ENCODE measurements at places on chromosomes 16 and 17.
A peak's percentile ranks its signal among the peaks of the same experiment; 100 is the strongest.

DNA sequence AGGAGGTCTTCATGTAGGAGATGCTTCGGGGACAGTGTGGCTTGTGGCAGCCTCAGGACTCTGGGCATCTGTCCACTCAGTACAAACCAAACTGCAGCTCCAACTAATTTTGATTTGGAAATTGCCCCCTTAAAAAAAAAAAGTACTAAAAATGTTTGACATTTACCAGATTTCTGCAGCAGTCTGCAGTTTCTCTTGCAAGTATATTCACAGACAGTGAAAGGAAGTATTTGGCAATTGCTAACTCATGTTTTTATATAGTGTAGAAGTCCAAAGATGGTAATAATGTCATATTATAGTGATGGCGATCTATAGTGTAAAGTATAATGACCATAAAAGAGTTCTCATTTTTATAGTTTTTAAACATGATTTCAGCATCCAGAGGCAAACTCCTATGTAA, 218.6 kb downstream of the PRKCA start:
- no peak for DNase-seq

DNA sequence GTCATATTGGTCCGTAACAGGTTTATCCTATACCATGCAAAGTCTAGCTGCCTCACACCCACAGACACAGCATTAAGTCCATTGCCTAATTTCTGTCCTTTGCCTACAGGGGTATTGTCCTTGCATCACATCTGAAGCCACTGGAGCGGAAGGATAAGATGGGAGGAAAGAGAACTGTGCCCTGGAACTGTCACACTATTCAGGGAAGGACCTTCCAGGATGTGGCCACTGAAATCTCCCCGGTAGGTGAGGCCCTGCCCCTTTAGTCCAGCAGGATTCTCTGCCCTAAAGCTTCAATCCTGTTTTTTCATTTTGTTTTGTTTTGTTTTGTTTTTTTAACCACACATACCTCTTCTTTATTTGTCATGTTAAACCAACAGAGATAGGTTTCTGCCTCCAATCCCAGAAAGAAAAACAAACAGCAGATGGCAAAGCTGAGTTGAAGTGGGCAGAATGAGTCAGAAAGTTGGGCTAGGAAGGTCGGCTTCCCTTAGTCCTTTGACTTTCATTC, 2.2 kb upstream of the EFTUD2 start:
- peak; percentile 95 for DNase-seq

DNA sequence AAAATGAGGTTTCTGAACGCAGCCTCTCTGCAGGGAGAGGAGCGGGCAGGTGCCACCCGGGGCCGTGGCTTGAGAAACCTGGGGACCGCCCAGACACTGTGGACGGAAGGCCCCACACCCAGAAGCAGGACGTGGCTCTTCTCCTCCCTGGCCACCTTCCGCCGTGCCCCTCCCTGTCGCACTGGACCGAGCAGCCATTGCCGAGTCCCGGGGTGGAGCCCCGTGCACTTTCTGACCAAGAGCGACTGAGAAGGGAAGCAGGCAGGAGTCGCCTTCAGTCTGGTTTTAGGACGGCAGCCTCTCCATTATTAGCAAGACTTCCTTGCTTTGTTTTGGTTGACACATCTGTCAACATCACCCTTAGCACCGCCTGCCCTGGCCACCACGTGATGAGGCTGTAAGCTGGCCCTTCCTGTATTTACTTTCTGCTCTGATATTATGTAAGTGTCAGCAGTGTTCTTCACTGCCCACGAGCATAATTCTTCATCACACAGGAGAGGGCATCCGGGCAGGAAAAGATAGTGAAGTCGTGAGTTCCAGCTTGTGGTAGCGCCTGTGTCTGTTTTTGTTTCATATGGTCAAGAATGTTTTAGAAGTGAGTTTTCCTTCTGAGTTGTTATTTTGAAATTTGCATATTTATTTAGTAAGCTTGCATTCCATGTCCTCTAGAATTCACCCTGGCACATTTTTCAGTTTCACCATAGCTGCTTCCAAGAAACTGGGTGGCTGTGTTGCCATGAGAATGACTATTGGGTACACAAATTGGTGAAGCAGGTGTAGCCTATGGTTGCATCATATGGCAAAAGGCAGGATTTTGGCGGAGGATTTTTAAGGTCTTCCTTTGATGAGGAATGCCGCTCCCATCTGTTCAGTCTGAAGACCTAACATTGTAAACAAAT, 1.0 kb downstream of the HERPUD1 start:
- peak; percentile 83 for DNase-seq

DNA sequence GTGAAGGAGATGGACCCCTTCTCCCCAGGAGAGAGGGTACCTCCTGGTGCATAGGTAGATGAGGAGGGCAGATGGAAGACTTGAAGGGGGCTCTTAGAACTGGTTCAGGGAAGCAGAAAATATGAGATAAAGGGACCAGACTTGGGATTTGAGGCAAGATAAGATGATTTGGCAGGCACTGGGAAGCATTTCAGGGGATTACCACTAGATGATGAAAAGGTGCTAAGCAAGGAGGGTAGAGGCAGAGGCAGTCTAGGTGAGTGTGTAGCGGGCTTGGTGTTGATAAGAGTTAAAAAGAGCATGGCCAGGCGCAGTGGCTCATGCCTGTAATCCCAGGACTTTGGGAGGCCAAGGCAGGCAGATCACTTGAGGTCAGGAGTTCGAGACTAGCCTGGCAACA, 14.4 kb downstream of the SLC9A5 start:
- no peak for DNase-seq

GRCh38 chr16:60091529-60091928, 1357.4 kb upstream of the GOT2 start:
- DNase-seq: no peak

- DNase-seq: no peak
These were observed 109.3 kb downstream of the IRX3 start for GRCh38 chr16:54177052-54177861.

- no peak for DNase-seq
These were observed 12.7 kb downstream of the CDK5RAP3 start for GRCh38 chr17:47983492-47984223.

DNA sequence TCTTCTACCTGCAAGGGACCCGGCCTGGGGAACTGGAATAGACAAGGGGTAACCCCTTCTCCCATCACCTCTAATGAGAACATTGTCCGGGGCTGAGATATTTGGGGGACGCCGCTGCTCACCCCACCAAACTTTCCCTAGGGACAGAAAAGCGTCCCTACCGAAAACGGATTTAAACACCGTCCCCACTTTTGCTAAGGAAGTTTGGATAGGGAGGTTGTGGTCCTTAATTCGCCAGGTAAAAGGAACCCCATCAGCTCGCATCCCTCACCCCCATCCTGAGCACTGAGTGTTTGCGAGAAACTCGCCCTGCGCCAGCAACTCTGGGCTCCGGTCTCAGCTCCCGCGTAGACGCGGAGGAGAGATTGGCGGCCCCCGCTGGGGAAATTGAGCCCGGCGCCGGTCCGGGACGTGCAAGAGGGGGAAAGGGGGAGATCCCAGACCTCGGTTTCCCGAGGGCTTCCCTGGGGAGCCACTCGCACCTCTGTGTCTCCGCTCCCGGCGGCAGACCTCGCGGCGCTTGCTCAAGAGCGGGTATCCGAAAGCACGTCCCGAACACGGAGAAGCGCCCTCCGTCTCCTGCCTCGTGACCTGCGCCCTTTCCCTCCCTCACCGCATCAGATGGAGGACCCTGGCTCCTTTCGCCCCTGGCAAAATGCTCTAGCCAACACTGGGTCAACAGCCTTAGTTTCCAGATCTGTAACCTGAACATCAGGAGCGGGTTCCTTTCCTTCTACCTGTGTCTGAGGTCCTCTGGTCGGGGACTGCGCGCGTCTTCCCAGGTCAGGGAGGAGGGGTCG, 3.1 kb upstream of the SOX9 start:
- DNase-seq: no peak

DNA sequence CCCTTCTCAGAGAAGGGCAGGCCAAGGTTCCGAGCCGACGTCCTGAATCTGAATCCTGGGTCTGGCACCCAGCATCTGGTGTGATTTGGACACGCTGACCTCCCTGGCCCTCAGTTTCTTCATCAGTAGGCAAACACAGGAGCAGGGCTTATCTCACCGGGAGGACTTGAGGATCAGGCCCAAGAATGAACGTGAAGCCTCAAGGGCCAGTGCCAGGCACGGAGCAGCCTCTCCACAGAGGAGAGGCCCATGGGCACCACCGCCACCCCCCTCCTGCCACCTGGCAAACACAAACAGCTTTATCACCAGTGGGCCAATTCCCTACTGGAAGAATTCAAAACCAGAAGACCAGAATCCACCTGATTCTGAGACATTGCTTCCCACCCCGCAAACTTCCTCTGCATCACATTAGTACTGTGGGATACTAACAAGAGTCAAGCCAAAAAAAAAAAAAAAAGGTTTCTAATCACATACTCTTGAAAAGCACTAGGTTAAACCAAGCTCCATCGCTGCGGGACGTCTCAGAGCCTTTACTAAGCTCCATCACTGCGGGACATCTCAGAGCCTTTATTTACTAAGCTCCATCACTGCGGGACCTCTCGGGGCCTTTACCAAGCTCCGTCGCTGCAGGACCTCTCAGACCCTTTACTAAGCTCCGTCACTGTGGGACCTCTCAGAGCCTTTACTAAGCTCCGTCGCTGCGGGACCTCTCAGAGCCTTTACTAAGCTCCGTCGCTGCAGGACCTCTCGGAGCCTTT, 68.0 kb upstream of the DOC2B start:
- DNase-seq: no peak

- DNase-seq: no peak
These were observed 25.9 kb downstream of the CLUH start for GRCh38 chr17:2685696-2686095.

DNA sequence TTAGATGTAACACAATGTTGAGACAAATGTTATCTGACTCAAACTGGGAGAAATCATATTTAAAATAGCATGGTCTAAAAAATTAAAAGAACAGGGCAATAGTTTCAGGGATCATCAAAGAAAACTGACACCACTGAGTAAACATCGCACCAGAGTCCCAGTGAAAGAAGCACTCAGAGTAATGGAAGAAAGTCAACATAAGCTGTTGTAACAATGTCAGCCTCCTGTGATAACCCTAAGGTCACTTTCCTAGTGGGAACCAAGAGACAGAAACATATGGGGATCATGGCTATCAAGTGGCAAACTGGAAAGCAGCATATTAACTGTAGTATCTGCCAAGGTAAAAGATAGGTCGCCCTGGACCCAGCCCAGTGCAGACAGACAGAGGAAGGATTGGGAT, 160.8 kb downstream of the CA10 start:
- DNase-seq: no peak

DNA sequence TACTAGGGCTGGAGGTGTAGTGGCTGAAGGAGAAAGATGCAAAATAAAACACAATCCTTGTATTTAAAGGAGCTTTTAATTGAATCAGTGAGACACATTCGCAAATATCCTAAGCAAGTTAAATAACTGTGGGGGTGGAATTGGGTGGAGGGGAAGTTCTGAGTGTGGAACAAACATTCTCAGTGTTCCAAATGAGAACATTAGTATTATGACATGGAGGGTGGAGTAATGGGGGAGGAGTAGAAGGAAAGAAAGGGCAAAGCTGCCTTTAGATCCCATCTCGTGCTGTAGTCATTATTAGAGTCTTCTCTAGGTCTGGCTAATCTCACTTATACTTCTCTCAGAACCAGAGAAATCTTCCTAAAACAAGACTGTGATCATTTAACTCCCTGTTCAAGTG, 169.7 kb downstream of the ANKFN1 start:
- no peak for DNase-seq

GRCh38 chr17:80546267-80546666, 1.6 kb downstream of the RPTOR start:
- no peak for DNase-seq

DNA sequence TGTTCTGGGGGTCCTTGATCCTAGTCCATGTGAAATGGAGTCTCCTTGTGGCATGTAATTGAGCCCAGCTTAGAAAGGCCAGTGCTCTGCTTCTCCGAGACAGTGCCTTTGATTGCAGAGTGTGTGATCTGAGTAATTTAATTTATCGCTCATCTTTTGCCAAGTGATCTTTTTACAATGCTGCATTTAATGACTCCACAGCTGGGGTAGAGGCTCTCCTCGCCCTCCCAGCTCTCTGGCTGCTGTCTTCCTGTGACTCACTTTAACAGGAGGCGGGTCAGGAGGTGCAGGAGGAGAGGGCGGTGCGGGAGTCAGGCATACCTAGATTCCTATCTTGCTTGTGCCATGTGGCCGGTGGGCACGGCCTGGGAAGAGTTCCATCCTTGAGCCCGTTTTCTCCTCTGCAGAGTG, 113.4 kb upstream of the FOXF1 start:
- peak; percentile 96 for DNase-seq

- DNase-seq: no peak
These were observed 13.6 kb downstream of the TMEM98 start for GRCh38 chr17:32941419-32942032.

DNA sequence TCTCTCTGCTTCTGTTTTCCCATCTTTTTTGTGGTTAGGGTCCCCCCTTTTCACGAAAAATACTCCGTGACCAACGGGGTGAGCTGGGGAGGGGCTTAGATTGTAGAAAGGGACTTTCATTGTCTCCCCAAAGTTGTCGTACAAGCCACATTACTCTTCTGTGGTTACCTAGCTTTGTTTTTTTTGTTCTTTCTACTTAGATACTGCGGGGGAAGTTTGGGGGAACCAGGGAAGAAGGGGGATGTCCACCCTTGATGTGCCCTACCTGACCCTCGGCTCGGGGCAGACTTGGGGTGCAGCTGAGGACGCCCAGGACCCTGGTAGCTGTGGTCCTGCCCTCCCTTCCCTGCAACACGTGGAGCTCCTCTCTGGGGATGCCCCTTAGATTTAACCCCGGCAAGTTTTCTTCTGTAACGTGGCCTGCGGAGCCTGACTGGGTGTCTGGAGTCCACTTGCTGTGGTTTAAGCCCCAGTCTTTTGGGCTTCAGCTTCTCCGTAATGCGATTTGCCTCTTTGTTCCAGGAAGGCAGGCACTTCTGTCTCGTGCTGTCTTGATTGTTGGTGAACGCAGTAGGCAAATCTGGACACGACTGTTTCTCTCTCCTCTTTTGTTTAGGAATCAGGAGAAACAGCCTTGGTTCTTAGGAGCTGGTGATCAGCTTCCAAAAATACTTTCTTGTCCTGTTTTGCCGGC, 892 bp downstream of the ABCC1 start:
- DNase-seq: no peak

- DNase-seq: no peak
These were observed 172.5 kb downstream of the GRIN2A start for GRCh38 chr16:10009684-10010083.

- no peak for DNase-seq
These were observed 121.0 kb upstream of the TOB1 start for GRCh38 chr17:50986989-50987660.

DNA sequence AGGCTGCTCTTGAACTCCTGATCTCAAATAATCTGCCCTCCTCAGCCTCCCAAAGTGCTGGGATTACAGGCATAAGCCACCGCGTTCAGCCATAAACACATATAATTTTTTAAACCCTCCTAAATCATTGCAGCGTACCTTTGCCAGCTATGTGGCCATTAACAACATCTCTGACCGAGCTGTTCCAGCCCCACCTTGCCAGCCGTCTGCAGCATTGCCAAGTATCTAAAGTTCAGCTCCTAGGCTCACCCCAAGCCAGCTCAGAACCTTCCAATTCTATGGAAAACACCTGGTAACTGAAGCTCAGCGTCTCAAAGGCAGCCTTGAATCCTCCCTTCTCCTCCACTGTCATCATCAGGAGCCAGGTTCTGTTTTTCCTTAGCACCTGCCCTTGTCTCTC, 5.1 kb upstream of the MEIOB start:
- no peak for DNase-seq
